ENCODE measurements at places on chromosomes 1 and 21.

- no peak for DNase-seq
Measured at GRCh38 chr1:240254006-240254405, 162.3 kb downstream of the FMN2 start.

GRCh38 chr1:77100875-77101274, 118.4 kb downstream of the PIGK start:
- no peak for DNase-seq

- peak; percentile 55 for DNase-seq
Measured at GRCh38 chr1:116667575-116668105, at the start of gene IGSF3. Gene IGSF3 (minus strand): TSS chr1:116667733. CDS start chr1:116666326, 1,407 bp downstream.

- no peak for DNase-seq
Measured at GRCh38 chr21:39525129-39525528, 73.4 kb downstream of the SH3BGR start.

GRCh38 chr21:27578741-27579265, 611.9 kb upstream of the ADAMTS5 start:
- DNase-seq = no peak

DNA sequence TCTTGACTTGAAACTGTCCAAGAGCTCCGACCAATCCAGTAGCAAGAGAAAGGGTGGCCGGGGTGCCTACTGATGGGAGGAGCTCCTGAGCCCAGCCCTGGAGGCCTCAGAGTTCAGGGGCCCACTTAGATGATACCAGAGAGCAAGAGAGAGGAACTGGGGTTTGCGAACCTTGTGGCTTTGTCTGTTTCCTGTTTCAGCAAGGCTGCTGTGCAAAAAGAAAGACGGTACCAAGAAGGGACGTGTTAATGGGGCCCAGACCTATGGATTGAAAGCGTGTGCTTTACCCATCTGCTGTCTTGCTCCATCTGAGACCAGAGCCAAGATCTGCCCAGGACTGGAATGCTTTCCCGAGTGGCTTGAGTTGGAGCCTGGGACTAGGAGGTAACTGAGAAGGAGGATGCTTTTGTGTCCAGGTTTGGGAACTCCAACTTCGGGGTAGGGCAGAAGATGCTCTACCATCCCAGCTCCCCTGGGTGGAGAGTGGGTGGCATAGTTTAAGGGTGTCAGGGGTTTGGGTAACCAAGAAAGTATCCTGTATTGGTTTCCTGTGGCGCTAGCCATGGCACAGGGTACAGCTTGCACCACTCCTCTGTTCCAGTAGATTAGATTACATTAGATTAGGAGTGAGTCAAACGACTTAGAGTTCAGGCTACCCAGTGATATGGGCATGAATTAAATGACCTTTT, at the start of gene TRAF3IP3:
TSS of gene TRAF3IP3 (plus strand) at position 128 of the 689 bp plus-strand sequence. CDS start 3,987 bp downstream, outside the sequence.
- DNase-seq = peak; percentile 67

DNA sequence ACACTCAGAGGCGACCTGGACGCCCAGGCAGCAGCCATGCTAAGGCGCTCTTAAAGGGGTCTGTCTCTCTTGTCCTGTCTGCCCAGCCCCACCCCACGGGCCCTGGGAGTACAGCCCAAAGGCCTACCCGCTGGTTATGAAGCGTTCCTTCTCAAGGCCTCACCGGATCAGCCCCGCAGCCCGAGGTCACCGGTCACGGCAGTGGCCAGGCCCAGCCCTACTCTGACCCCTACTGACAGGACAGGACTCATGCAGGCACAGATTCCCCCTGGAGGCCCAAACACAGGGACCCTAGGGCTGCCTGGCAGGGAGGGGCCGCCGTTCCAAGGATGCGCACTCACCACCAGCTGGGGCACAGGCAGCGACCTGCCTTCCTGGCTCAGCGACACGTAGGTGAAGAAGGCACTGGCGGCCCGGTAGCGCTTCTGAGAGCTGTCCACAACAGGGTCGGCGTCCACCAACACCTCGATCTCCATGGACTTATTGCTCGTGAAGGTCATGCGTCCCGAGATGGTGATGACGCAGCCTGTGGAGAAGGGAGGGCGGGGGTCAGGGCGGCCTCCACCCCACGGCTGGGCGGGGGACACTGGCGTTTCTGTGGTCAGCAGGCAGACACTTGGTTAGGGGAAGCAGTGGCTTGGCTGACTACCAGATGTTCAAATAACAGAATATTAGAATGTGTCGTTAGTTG, 20.0 kb upstream of the GPR153 start:
- DNase-seq = no peak

GRCh38 chr1:10897321-10897980, 101.0 kb upstream of the CASZ1 start:
- DNase-seq = no peak

DNA sequence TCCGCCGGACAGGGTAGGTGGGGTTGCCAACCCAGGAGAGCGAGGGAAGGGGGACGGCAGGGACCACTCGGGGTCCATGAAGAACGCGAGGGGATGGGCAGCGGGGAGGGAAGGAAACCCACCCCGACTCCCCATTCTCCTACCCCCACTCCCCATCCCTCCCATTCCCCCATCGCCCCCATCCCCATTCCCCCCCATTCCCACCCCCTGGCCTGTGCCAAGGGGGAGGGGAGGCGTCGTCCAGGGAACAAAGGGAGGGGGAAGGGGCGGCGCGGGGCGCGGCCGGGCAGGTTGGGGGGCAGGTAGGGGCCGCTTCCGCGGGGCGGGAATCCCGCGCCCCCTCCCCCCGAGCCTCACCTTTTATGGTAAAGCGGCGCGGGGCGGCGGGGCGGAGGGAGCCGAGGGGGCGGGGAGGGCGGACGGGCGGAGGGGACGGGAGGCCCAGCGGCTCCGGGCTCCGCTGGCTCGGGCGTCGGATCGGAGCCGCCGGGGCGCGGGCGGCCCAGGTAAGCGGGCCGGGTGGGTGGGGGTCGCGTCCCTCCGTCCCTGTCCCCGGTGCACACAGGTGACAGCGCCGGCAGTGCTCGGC, at the start of gene FBLIM1:
TSS of gene FBLIM1 (plus strand) at position 453 of the 589 bp plus-strand sequence. CDS start 6,189 bp downstream, outside the sequence.
- DNase-seq = no peak

DNA sequence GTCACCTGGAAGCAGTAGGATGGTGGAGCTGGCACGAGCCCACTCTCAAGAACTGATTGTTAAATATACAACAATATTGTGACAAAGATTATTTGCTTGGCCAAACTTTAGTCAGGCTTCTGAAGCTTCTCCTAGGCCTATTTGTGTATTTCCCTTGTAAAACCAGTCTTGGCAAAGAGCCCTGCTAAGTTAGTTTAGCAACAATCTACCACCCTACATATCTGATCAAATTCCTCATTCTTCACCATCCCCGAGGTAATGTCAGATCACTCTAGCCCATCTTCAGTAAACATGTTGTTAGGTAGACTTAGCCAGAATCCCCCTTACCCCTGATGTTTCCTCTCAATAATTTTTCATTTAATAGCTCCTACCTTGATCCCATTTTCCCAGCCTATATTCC, 39.6 kb downstream of the XCL1 start:
- no peak for DNase-seq

DNA sequence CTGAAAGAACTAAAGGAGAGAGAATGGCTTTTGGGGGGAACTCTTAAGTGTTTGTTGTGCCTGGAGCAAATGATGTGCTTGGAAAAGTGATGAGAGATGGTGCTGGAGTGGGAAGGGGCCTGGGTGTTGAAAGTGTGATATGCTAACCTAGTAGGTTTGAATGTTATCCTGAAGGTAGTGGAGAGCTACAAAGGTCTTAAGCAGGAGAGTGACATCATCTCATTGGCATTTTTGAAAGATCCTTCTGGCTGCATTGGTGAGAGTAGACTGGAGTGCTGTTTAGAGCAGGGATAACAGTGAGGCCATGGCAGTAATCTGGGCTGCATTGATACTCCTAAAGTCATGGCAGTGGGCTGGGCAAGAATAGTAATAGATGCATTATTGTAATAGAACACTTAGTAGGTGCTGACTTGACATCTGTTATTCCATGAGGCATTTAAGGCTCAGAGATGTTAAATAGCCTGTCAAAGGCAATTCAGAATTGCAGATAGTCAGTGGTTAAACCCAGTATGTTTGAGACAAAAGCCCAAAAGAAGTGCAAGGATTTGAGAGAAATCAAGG, 44.5 kb downstream of the MDM4 start:
- DNase-seq = no peak

- DNase-seq = no peak
Measured at GRCh38 chr1:225592362-225593025, 60.4 kb downstream of the ENAH start.

DNA sequence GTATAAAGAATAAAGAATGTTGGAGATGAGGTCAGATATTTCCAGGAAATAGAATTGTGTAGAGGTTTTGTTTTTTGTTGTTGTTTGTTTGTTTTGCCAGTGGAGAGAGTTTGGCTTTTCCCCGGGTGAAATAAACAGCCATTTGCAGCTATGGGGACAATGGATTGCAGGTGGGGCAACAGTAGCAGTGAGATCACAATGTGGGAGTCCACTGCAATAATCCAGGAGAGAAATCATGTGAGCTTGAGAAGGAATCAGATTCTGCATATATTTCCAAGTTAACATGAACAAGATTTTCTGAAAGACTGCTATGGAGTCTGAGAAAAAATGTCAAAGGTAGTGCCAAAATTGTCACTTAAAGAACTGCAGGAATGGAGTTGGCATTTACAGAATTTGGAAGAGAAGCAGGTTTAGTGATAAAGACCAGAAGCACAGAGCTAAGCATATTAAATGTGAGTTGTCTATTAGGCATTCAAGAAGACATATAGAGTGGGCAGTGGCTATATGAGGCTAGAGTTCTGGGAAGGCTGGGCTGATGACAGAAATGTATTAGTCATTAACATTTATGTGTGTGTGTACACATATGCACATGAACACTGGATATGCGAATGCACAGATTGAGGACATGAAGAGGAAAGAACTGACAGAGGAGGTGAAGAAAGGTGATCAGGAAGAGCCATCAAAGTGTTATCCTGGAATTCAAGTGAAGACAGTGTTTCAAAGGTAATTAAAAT, 729.6 kb upstream of the PTBP2 start:
- no peak for DNase-seq

- DNase-seq = no peak
Measured at GRCh38 chr1:10196976-10197375, 13.4 kb upstream of the KIF1B start.

- no peak for DNase-seq
Measured at GRCh38 chr1:22077728-22078127, 25.2 kb downstream of the CDC42 start.

- no peak for DNase-seq
Measured at GRCh38 chr1:981955-982558, at the start of gene PERM1. Gene PERM1 (minus strand): TSS chr1:982093. CDS start chr1:981029, 1,064 bp downstream.

DNA sequence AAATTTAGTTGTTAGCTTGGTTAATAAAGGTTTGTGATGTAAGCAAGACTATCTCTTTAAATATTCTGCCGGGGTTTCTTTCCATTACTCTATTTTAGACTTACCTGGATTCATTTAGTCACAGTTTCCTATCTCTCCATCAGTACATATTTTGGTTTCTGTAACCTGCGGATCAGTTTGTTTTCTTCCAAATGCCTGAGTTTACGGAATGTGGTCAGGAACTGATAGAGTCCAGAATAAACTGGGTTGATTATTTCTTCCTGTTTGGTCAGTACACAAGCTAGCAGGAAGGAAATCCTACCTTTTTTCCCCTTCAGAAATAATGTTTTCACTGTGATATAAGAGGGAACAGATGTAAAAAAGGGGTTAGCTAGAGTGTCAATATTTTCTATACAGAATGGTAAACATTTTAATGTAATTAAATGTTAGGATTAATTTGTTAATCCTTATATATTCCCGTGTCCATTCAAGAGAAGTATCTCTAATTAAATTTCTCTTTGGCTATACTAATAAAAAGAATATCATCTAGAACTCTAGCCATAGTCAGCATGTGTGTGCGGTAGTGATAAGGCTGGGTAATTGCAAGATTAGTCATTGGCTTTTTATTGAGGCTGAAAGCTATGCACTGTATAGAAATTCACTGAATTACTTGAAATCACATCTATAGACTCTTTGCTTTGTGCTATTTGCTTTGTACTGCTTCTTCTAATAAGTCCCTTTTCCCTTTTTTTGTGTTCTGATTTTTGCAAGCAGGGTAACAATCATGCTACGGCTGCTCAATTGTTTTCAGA, 144.7 kb upstream of the ADGRL4 start:
- DNase-seq = no peak

- peak; percentile 12 for DNase-seq
Measured at GRCh38 chr21:34845521-34846451, 177.0 kb downstream of the CLIC6 start.

DNA sequence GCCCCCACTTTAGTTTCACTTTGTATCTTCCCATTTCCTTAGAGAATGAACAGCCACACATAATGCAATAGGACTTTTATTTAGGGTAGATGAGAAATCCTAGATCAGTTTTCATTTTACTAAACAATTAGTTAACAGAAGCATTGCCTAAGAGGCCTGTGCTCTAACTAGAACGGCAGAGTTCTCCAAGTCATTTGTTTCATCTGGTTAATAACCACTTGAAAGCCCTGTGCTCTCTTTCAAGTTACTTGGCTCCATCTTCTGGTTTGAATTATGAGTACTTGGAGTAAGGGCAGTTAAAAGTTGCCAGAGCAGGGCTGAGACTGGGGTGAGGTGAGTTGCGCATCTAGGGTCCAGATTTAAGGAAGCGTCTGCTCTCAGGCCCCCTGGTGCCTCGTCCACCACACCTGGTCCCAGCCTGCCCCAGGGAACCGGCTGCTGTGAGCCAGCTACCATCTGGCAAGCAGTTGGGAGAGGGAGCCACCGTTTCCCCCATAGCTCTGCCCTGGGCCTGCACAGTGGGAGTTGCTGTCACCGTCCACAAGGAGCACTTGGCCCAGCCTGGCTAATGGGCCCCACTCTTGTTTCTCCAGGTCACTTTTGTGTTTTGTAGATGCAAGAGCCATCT, 18.1 kb upstream of the SLC44A3 start:
- no peak for DNase-seq

- DNase-seq = no peak
Measured at GRCh38 chr1:34267326-34267725, 90.6 kb downstream of the C1orf94 start.

- no peak for DNase-seq
Measured at GRCh38 chr1:195584870-195585624, 1023.2 kb downstream of the KCNT2 start.

- DNase-seq = no peak
Measured at GRCh38 chr1:172125250-172125649, 284.0 kb downstream of the DNM3 start.

DNA sequence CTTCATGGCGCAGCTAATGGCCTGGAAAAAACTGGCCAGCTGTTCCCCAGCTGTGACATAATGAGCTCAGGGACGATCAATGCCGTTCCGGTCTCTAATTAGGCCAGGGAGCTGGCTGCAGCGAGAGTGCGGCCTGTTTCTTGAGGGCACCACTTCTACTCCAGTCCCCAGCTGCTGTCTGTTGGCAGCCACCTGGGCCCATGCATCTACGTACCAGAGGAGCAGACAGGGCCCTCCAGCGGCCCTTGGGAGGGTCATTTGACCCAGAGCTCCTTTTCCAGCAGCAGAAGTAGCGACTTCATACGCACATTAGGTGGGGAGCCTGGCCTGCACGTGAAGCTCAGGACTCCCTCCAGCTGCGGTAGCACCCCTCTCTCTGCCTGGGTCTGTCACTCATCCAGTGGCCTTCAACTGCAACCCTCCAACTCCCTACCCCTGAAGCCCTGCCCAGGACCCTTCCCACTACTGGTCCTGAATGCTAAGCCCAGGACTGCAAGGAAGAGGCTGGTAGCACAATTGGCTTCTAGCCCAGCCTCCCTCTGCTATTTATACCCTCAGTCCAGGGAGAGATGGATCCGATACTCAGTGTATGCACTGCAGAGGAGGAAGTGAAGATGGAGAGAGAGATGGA, 9.1 kb upstream of the GPR61 start:
- DNase-seq = no peak
